ENCODE measurements at places on chromosomes 6 and 20. TPM values are rescaled to one million over a fixed set of nuclear protein-coding genes. Genes with fewer than 3 reads are reported as not detected.

OPN5 gene
- not detected for total RNA-seq

OR12D3 gene
- not detected for total RNA-seq

GTSF1L gene
- total RNA-seq: not detected

DNA sequence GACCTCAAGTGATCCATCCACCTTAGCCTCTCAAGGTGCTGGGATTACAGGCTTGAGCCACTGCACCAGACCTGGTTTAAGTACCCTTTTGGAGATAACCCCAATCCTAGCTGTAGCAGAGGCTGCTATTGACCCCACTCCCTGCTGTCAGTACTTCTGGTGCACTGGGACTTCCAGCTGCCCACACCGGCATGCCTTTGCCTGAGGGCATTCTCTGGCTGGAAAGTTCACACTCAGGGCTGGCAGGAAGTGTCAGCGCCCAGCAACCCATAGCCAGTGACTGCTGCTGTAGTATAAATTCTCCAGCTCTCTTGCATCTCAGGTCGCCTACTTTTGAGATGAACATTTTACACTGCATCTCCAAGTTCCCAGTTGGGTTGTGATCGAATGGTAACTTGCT lies 75.3 kb downstream of the UTRN start:
- peak; percentile 26 for DNase-seq

SYS1 gene
- 20.8 TPM for total RNA-seq

DNA sequence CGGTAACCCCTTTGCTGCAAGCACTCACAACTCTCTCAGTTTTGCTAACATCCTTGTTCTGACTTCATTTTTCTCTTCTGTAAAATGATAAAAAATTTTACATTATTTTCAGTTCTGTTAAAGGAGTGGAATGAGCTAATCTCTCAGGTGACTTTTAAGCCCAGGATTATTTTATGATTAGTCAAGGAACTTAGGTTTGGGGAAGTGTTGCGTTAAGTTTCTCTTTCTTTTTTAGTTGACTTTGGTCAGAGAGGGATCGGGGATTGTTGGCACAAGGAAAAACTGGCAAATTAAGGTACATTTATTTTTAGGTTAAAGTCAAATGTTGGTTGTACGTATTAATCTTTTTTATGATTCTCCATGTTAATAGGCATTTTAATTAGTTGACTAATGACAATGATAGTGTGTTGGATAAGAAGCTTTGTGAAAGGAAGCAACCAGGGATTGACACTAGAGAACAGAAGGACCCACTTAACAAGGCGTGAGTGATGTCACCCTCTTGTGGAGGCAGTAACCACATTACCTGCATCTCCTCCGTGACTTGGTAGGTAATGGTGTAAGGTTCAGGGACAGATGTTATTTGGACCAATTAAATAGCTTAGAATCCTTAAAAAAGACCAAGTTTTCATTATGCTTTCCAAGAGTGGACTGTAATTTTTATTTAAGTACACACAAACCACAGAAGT lies 31.6 kb downstream of the CD83 start:
- no peak for DNase-seq

HDGFL1 gene
- not detected for total RNA-seq

DNA sequence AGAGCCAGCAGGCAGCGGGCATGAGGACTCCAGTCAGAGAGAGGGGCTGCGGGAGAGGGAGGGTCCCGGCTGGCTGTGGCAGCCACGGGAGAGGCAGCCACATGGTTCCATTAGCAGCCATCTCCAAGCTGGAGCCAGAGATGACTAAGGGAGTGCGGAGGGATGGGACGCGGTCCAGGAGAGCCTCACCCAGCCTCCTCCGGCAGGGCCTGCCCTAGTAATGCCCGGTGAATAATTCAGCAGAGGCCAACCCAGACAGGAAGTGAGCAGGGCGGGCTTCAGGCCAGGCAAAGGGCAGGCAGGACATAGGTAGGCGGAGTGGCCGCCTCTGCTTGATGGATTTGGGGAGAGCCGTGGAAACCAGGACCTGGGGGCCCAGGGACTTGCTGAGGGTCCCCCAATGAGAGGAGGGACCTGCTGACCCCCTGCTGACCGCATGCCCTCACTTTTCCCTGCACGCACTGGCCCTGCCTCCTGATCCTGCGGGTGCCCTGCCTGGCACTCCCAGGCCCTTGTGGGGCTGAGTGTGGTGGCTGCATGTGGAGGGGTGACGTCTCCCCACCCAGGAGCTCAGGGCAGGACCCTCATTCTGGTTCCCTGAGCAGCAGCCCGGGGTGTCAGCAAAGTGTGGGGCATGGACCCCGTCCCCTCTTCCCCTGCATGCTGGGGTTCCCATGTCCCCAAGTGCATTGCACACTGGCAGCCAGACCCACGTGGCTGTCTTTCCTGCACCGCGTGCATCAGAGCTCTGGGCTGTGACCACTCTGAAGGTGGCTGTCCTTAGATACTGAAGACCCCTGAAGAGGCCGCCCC lies 51.8 kb upstream of the SLCO4A1 start:
- peak; percentile 82 for DNase-seq
